ENCODE measurements at places on chromosomes 2 and 18.

DNA sequence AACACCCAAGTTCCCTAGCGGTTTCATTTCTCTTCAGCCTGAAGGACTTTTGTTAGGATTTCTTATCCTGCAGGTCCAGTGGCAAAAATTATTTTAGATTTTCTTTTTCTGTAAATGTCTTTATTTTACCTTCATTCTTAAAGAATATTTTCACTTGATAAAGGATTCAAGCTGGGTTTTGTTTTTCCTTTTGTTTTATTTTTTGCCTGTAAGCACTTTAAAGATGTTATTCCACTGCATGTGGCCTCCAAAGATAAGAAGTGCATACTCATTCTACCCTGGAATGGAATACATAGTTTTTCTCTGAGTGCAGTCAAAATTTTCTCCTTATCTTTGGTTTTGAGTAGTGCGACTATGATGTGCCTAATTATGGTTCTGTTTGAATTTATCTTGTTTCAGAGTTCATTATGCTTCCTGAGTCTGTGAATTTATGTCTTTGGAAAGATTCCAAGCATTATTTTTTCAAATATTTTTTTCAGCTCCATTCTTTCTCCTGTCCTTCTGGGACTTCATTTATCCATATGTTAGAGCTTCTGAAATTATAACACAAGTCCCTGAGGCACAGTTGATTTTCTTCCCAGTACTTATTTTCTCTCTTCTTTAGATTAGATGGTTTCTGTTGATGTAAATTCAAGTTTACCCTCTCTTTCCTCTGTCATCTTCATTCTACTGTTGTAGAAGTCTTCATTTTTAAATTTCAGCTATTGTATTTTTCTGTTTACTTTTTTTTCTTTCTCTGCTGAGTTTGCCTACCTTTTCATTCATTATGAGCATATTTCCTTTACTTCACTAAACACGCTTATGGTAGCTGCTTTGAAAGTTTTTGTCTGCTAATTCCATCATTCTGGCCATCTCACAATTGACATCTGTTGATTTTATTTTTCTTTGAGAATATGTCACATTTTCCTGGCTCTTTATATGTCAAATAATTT lies 69.6 kb downstream of the MAPRE2 start:
- DNase-seq, result no peak

- no peak for DNase-seq
These were observed 1372.2 kb upstream of the TMEFF2 start for GRCh38 chr2:193566886-193567285.

- no peak for DNase-seq
These were observed 31.4 kb downstream of the CAPN13 start for GRCh38 chr2:30775833-30776232.

GRCh38 chr2:68333009-68333408 lies 13.3 kb upstream of the CNRIP1 start:
- no peak for DNase-seq

GRCh38 chr2:168583064-168583709 lies 127.1 kb downstream of the CERS6 start:
- no peak for DNase-seq

DNA sequence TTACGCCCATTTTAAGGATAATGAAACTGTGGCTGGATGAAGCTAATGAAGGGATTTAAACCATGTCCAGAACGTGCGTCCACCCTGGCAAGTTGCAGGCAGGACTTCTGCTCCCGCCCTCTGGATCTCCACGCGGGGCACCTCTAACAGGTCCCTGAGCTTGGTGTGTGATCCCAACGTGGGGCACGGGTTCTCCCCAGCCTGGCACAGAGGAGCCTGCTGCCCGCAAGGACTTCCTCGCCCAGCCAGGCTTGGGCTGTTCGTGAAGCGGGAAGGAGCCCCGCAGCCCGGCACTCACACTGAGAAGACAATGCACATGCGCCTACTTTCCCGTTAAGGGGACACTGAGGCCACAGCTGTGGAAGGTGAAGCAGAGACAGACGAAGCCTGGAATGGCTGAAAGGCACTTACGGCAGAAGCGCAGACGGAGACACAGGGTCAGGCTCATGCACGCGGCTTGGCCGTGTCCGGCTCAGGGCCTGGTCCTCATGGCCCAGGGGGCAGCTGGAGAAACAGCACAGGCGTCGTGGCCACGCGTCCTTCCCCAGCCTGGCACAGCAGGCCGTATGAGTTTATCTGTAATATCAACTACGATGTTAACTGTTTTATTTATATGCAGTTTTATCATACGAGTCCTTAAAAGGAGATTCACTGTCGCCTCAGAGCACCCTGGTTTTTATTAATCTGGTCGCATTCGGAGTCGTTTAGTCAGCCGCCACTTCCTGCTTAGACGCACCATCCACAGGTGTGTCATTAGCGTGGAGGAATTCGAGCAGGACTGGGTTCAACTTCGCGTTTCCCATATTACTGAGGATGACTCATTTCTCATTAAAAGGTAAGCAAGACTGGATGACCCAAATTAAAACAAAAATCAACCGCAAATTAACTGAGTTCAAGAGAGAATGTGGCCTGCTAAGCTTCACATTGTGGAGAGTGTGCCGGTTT lies 835.9 kb downstream of the GALR1 start:
- no peak for DNase-seq

DNA sequence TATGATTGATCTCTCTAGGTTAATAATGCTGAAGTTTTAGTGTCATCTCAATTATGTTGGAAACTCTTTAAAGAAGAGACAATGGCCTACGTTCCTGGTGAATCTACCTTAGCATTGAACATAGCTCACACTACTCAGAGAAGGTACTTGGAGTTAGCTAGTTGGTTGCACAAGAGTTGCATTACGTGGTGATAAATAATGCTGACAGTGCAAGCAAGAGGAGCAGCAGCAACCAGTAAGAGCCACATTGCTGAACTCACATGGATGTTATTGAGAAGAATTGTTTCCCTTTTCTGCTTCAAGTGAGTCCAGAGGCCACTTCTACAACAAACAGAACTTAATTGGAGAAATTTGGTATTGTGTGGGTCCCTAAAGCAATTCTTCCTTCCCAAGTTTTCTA lies 737.1 kb downstream of the TDRD15 start:
- no peak for DNase-seq

DNA sequence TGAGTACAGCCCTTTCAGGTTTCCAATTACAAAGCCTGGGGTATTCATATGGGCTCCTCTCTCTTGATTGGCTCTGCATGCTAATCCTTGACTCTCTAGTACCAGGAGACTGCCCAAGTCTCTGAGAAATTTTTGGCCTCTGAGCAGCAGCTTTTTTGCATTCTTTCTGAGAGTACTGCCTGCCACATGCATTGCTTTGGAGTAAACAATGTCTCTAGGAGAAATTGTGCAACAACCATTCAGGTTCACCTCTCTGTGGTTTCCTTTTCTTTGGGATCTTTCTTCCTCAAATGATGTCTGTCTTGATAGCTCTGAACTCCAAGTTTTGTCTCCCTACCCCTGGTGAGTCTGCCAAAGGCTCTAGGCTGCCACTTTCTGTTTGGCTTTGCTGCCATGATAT lies 115.8 kb upstream of the SETBP1 start:
- DNase-seq, result no peak

DNA sequence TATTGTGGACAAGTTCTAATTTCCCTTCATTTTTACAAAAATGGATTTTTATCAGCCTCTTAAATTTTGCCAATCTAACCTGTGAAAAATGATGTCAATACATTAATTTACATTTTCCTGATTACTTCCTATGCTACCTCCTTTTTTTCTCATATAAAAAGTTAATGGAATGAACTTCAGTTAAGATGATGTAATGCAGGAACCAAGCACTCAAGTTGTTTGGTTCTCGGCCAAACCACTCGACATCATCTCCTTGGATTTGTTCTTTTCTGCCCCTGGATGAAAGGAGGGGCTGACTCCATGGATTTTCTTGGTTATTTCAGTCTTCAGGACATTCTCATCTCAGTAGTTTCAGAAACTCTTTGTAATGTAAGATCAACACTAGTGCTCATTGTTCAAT lies 253.1 kb upstream of the NXPH2 start:
- DNase-seq, result no peak

DNA sequence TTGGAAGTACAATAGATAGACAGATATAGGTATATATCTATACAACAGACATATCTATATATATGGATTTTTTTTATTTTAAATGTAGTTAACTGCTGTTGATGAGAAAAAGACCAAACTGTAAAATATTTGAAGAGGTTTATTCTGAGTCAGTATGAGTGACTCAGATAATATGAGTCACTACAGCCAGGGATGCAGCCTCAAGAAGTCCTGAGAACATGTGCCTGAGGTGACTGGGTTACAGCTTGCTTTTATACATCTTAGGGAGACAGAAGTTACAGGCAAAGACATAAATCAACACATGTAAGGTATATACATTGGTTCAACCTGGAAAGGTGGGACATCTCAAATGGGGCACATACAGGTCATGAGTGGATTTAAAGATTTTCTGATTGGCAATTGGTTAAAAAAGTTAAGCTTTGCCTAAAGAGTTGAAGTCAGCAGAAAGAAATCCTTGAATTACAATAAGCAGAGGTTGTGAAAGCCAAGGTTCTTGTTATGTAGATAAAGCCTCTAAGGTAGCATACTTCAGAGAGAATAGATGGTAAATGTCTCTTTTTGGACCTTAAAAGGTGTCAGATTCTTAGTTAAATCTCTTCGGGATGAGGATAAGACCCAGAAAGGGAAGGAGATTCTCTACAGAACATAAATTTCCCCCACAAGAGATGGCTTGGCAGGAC lies 149.9 kb downstream of the RBM43 start:
- DNase-seq, result no peak

- DNase-seq, result no peak
These were observed 109.4 kb upstream of the POU3F3 start for GRCh38 chr2:104744537-104744936.

- no peak for DNase-seq
These were observed 349.0 kb upstream of the TNP1 start for GRCh38 chr2:217208867-217209266.

DNA sequence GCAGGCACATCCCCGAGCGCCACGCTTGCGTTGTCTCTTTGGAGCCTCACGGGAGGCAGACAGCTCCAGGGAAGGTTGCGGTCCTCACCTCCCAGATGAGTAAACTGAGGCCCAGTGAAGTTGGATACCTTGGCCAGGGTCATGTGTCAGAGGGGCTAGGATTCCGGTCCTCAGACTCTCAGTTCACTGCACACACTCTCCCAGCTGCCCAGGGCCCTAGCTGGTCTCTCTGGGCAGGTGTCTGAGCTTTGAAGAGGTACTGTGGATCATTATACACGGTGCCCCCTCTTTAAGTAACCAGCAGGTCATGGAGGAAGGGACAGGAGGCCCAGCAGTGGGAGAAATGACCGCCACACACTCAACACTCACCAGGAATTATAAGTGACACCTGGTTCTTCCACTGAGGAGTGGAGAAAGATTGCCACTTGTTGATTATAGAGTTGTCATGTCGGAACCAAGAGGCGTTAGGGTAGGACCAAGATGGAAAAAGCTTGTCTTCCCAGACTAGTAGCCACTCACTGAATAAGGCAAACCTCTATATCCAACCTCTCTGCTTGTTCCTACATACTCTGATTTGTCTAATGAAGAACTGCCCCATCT lies 588 bp downstream of the TMEM214 start:
- no peak for DNase-seq

- no peak for DNase-seq
These were observed 38.6 kb upstream of the PLB1 start for GRCh38 chr2:28457237-28457636.

DNA sequence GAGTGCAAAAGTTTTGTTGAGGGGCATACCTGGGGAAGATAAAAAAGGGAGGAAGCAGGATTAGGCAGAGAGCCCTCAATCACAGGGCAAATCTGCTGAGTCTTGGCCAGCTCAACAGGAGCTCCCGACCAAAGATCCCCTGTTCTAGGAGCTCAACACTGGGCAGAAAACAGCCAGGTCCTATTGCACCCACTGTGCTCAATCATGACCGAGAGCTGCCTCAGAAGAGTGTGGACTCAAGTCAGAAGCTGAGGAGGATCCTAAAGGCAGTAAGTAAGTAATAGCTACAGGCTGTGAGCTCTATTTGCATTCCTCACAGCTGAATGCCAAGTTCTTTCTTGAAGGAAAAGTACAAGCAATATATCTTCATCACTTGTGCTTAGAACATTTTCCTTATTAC lies 334.4 kb upstream of the NRP2 start:
- no peak for DNase-seq

GRCh38 chr2:19635951-19636510 lies 265.8 kb downstream of the TTC32 start:
- no peak for DNase-seq

GRCh38 chr2:120820263-120820952 lies 84.7 kb downstream of the GLI2 start:
- DNase-seq, result no peak

DNA sequence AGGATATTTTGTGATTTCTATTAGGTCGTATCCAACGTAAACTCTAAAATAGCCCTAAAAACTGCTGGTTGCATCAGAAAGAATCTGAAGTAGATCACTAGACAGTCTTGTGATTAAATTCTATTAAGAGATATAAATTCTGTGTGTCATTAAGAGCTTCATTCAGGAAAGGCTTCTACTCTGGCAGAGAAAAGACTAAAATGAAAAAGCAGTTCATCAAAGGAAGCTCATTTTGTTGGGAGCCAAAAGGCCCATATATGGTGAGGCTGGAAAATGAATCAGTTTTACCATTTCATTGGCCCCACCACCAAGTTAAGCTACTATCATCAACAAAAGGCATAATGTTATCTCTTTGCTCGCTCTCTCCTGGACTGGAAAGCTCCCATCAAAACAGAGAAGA lies 261.1 kb downstream of the SATB2 start:
- no peak for DNase-seq

DNA sequence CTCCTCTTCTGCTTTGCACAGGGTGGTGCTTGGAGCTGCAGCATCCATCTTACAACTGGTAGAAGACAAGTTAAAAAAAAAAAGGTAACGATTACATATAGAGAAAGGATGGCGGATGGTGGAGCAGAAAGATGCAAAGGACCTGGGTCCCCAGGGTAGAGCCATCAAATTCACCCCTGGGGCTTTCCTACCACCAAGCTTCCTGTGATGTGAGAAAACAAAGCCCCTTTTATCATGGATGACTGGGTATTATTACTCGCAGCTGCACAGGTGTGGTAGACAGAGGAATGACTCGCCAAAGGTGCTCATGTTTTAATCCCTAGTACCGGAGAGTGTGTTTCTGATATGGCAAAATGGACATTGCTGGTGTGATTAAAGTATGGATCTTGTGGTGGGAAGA lies 1.3 kb upstream of the ACOXL start:
- no peak for DNase-seq

- DNase-seq, result no peak
These were observed 32.3 kb downstream of the MAP3K2 start for GRCh38 chr2:127355407-127356008.

- DNase-seq, result no peak
These were observed 339.4 kb downstream of the BCL11A start for GRCh38 chr2:60213865-60214625.

DNA sequence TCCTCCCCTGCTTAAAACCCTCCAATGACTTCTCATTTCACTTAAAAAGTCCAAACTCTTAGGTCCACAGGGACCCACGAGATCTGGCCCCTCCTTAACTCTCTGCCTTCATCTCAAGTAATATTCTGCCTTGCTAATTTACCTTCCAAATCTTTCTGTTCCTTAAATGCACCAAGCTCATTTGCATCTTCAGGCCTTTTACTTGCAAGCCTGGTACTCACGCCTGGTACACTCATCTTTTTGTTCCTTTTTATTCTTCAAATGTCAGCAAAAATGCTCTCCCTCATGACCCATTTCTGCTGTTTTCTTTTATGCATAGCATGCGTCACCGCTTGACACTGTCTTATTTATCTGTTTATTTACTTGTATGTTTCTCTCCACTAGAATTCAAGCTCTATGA lies 2.7 kb upstream of the WIPF1 start:
- DNase-seq, result no peak
